ENCODE measurements at places on chromosomes 5 and 9. TPM values are rescaled to one million over a fixed set of nuclear protein-coding genes. Genes with fewer than 3 reads are reported as not detected.

GRCh38 chr5:82058710-82059109, 86.9 kb downstream of the ATG10 start:
- no peak for DNase-seq

DNA sequence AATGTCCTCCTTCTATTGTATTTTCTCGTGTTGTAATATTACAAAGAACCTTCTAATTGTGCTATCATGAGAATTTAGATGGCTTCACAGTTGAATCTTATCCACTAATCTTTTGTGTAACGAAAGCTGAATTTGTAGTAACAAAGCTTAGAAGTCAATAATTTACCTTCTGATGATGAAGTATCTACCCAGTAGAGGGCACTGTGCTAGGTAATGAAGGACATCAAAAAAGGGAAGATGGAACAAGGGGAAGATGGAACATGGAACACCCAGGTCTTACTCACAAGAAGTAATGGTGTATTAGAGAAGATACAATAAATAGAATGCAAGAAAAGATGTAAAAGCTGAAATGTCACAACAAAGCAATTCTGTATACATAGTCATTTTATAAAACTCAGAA, 131.0 kb upstream of the CCNG1 start:
- DNase-seq, result no peak

GRCh38 chr5:169917500-169917899, 62.8 kb downstream of the INSYN2B start:
- no peak for DNase-seq

DNA sequence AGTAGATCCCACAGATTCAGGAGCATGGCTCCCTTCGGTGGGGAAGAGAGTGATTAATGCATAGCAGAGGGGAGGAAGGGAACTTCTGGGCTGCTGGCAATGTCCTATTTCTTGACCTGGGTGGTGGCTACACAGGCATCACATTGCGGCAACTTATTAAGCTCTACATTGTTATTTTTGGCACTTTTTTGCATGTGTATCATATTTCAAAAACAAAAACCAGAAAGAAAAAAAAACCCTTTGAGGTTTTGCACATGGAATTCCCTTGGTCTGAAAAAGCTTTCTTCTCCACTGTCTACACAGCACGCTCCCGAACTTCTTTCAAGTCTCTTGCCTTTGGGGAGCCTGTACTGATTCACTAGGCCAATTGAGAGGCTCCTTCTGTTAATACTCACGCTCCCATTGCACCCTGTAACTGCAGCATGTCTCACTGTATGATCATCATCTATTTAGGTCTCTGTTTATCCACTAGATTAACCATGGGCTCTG, 25.1 kb downstream of the CEMIP2 start:
- DNase-seq, result no peak

GRCh38 chr9:136695435-136695895, 8.2 kb upstream of the AGPAT2 start:
- no peak for DNase-seq

The PCDHAC1 gene
- total RNA-seq, result not detected

The PCA3 gene
- not detected for total RNA-seq

The VPS13A gene
- 30.0 TPM for total RNA-seq

The GNPDA1 gene
- total RNA-seq, result 3.4 TPM

Measured in GM12878 (cell line).